ENCODE measurements at places on chromosomes 5 and 9.

GRCh38 chr5:2727550-2727949, 23.9 kb downstream of the IRX2 start:
- DNase-seq = no peak

DNA sequence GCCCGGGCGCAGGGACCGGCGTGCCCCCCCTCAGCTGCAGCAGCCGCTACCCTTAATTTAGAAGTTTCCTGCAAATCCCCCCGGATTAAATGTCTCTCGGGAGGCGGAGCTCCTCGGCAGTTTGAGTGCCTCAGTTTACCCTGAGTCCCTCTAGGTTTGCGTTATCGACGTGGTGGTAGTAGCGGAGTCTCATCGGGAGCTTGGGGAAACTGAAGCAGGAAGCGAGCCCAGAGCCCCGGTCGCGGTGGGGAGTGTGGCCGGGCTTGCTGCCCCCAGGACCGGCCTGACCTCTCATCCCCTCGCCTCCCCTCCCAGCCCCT, 529 bp upstream of the TPM2 start:
- DNase-seq = no peak

DNA sequence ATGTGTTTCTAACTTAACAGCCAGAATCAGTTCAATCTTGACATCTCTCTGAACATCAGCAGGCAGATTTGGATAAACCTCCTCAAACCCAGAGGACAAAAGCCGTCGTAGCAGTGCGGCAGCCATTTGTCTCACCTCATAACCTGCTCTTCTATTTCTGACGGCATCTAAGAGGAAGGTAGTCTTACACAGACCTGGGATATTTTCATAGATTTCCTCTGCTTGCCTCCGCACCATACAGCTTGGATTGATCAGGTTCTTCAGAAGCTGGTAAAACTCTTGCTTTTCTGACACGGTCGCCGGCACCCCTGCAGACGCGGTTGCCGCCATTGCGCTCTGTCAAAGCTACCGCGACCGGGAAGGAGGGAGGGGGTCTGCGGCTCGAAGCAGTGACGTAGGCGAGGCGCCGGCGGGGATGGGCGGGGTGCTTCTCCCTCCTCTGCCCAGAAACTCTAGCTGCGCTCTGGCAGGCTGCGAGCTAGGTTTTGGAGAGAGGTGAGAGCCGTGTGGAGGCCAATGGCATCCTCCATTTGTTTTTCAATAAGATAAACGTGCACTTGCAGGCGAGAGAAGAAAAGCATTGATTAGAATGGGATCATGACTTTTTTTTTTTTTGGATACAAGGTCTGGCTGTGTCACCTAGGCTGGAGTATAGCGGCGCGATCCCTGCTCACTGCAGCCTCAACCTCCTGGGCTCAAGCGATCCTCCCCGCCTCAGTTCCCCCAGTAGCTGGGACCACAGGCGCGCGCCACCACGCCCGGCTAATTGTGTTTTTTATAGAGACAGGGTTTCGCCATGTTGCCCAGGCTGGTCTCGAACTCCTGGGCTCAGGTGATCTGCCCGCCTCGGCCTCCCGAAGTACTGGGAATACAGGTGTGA, at the start of gene RANBP6:
Gene RANBP6, minus strand, starts transcription at position 347 of the 880 bp plus-strand sequence. Its CDS starts 17 bp downstream, at position 330.
- peak; percentile 93 for DNase-seq

- DNase-seq = no peak
Observed at GRCh38 chr9:137514691-137515337, 35.4 kb downstream of the PNPLA7 start.

DNA sequence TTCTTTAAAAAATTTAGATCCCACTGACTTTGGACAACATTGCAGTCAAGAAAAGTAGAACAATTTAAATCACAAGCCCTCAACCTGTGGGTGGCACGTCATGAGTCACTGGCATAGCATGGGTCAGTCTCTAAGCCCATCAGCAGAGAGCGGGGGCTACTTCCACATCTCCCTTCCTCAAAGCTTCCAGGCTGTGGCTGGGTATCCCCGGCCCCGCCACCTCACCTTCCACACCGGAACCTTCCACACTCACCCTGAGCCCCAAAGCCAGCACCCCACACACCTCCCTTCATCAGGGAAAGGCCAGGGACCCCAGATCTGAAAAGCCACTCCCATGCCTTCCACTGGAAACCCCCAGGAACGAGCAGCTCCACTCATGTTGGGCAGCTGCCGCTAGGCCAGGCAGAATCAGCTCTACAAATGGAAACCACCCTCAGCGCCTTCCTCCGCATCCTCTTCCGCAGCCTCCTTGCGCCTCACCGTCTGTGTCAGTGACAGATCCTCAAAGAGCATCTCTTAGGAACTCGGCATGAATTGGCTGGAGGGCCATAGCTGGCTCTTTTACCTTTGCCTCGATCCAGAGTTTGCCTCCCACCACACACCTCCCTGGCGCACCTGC, 156.5 kb downstream of the ERCC6L2 start:
- DNase-seq = no peak

- DNase-seq = no peak
Observed at GRCh38 chr5:132422720-132423437, 53.4 kb downstream of the SLC22A5 start.

GRCh38 chr5:111853748-111854147, 96.8 kb upstream of the NREP start:
- no peak for DNase-seq

DNA sequence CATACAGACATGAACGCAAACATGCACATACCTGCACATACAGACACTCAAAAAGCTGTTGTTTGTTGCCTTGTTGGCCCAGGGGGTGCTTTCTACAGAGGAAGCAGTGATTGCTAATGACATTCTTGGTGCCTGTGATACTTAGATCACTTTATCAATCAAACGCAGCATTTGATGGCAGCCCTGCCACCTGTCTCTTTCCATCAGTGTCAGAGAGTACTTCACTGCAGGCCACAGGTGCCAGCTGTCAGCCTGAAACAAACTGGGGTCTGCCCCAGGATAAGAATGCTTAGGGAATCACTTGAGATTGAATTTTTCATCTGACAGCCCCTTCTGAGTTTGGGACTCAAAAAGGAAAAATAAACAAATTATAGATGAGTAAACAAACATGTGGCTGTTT, 388.9 kb upstream of the SGCD start:
- DNase-seq = no peak

DNA sequence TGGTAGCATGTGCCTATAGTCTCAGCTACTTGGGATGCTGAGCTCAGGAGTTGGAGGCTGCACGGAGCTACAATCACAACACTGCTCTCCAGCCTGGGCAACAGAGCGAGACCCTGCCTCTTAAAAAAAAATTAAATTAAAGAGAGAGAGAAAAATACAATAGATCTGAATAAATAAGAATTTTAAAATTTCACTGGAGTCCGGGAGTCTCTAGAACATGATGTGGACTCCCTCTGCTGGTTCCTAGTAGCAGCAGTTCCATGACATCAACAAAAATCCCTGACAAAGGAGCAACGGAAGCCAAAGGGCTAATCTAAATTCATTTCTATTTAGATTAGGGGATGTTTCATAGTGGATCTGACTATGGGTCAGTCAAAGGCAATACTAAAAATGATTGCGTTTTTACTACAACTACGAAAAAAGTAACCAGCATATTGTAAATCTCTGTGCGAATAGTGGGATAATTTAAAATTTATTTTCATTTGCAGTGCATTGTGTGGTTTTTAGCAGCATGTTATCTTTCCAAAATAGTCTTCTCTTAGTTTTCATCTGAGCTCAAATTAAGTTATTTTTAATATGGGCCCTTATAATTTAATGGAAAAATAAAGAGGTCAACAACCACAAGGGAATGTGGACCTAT, 6.7 kb downstream of the INIP start:
- DNase-seq = no peak

GRCh38 chr5:143733665-143734455, 78.1 kb upstream of the HMHB1 start:
- no peak for DNase-seq

- DNase-seq = no peak
Observed at GRCh38 chr5:140571105-140571504, 6.5 kb downstream of the SLC35A4 start.

GRCh38 chr5:51582871-51583394, 199.7 kb downstream of the ISL1 start:
- DNase-seq = no peak

GRCh38 chr5:22053195-22053594, 799.9 kb downstream of the CDH12 start:
- DNase-seq = no peak

GRCh38 chr9:81861644-81862043, 66.6 kb upstream of the SPATA31D4 start:
- no peak for DNase-seq

GRCh38 chr9:81312346-81312745, 377.0 kb downstream of the TLE1 start:
- DNase-seq = no peak

DNA sequence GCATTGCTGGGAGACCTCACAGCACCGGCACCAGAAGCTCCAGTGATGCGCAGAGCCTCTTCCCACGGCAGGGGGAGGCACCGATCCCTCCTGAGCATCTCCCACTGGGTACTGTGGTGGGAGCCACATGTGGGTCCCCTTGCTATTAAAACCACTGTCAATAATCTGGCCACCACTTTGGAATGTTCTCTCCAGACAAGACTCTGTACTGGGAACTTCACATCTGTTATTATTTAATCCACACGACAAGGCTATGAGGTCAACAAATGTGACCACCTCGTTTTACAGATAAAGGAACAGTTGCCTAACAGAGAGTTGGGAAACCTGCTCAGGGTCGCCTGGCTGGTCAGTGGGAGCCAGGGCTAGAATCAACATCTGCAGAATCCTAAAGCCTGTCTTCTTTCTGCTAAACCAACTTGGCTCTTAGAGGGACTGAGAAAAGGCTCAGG, 72.7 kb downstream of the EPB41L4B start:
- DNase-seq = no peak

- no peak for DNase-seq
Observed at GRCh38 chr9:115985657-115986056, 167.9 kb upstream of the PAPPA start.

- no peak for DNase-seq
Observed at GRCh38 chr5:58912116-58912515, 329.2 kb downstream of the RAB3C start.

All from activated CD8-positive, alpha-beta memory T cell treated with anti-CD3 and anti-CD28 coated beads for 24 hours (primary cell).